ENCODE measurements at places on chromosomes 2 and 18.

DNA sequence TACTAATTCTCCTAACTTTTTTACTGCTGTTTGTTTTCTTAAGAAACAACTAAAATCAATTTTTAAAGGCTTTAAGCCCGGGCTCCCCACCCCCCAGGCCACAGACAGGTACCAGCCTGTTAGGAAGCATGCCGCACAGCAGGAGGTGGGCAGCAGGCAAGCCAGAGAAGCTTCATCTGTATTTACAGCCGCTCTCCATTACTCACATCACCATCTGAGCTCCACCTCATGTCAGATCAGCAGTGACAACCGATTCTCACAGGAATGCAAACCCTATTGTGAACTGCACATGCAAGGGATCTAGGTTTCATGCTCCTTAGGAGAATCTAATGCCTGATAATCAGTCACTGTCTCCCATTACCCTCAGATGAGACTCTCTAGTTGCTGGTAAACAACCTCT, 517.0 kb downstream of the NRXN1 start:
- no peak for DNase-seq

DNA sequence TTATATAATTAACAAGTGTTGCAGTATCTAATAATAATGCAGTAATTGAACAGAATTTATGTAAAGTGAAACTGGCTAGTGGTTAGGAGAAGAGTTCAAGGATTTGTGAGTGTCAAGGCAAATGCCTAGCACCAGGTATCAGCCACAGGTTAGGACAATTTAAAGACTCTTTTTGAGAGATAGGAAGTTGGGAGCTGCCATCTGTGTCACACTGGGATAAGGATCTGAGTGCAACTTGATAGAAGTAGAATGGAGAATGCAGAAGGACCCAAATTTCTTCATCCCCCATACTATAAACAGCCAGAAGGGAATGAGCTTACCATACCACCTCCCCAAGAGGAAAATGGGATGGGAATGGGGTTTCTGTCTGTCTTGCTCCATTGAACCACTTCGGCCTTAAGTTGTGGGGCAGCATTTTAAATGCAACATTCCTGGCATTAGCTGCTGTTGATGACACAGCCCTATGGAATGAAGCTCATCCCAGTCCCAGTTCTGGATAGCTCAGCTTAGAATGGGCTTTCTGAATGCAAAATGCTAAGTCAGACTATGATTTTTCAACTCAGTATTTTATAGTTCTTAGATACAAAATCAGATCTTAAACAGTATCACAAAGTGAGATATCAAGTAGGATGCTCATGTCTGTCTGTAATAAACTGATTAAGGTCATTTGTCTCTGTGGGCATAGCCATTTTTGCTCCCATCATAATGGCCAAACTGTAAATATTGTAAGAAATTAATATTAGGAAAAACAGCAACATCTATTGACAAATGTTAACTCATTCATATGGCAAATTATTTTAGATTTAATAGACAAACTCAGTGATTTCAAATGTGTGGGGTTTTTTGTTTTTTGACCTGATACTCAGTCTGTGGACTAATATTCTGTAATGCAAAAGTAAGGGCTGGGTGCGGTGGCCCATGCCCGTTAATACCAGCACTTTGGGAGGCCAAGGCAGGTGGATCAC, 44.0 kb downstream of the GPR155 start:
- no peak for DNase-seq

- no peak for DNase-seq
Measured at GRCh38 chr18:6601241-6601640, 128.3 kb upstream of the ARHGAP28 start.

- DNase-seq, result no peak
Measured at GRCh38 chr2:36780231-36780839, 83.8 kb downstream of the VIT start.

GRCh38 chr2:178895171-178895570, 87.9 kb upstream of the TTN start:
- no peak for DNase-seq

GRCh38 chr2:108824316-108825070, 37.9 kb downstream of the CCDC138 start:
- no peak for DNase-seq

GRCh38 chr18:72161691-72162090, 382.5 kb downstream of the CBLN2 start:
- no peak for DNase-seq

DNA sequence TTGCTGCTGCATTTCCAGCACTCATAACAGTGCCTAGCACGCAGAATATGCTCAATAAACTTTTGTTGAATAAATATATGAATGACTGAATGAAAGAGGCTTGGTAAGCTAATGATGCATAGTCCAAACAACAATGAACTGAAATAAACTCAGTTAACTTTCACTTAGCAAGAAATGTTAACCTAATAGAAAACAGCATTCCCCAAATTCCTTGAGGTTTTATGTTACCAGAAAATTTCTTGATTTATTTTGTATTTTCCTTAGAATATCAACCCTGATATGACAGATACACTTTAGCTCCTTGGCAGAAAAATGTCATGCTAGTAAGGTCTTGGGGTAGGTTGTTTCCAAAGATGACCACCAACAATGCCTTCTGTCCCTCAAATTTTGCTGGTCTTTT, 217.4 kb downstream of the KCNE4 start:
- no peak for DNase-seq

DNA sequence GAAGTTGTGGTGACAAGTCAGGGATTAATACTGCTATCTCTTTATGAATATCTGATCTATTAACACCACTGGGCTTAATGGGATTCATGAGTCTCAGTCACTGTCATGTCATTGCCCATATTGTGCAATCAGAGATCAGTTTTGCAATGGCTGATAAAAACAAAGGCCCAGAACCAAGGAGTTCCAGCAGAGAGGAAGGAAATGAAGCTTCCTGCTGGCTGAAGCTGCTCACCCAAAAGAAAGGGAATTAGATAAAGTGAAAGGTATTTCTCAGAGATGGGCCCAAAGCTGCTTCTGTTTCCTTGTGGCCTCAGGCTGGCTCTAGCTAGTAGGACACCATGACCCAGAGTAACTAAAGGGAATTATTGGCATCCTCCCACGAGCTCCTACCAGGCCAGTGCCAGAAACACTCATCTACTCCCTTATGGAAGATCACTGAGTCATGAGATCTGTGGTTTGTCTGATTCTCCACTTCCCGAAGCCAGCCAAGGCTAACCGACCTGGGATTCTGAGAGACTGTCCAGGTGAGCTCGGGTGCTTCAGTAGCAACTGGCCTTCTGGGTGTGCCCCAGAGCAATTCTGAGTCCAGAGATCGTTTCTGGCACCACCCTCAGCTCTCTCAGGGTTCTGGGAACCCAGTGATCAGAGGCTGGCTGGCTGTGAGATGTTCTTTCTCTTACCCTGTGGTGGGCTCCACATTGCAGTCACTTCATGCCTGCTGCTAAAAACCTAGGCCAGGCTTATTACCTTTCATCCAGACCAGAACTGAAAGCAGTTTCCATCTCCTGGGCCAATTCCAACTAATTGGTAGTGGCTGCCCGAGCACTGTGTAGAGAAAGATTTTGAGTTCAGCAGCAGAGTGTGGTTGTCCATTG, 129.5 kb upstream of the PELI1 start:
- no peak for DNase-seq

DNA sequence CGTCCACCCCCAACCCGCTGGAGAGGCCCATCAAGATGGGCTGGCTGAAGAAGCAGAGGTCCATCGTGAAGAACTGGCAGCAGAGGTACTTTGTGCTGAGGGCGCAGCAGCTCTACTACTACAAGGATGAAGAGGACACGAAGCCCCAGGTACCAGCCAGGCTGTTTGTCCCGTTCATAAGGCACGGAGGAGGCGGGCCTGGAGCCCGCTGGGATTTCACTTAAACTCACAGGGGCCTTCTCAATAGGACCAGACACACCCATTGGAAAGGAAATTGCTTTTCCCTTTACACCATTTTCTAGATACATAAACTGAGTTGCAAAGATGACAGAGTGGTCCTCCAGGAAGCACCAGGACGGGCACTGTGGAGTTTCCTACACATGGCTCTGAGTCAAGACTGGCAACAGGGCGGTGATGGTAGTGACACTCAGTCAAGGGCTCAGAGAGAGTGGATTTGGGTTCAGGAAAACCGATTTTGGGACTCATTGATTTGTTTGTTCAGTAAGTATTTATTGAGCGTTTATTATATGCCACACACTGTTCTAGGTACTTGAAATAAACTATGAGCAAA, 40.7 kb downstream of the ARHGAP25 start:
- DNase-seq, result no peak

DNA sequence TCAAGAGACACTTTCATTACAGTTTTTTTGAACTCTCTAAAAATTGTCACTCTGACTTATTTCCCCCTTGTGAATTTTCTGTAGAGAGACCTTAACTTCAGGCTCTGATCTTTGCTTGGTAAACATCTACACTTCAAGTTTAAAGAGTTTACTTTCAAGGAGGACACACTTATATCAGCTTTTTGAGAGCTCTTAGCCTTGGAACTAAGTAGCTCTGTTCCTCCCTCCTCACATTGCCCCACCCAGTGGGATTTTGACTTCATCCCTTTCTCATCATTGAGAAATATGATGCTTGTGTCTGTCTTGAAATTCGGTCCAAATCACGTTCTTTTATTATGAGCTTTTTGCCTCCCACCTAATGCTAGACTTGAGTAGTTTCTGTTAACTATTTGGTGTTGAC, 433.4 kb upstream of the MEIS1 start:
- no peak for DNase-seq

DNA sequence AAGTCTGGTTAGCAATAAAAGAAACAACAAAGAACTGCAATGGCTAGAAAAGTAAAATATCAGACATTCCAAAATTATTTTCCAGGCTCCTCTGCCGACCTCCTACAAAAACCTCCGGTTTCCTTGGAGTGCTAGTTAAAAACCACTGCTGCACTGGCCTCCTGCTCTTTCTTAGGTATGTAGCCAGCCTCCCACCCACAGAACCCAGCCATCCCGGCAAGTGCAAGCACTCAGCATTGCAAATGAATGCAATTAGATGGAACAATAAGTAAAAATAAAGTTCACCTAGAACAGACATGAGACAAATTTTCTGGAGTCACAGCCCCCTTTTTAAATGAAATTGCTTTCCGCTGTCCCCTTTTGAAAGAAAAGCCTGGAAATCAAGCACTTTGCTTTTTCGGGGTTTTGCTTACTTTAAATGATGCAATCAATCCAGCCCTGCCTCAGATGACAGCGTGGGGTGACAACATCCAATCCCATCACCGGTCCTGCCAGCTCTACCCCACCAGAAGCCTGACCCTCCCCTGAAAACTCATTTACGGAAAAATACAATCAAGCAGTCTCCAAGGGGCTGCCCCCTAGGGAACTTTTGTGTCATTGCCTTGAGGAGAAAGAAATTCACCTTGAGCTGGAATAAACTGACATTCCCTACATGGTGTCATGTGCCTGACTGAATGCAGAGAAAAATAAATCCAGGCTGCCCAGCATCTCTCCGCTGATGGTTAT, 199.8 kb downstream of the EPHA4 start:
- DNase-seq, result no peak

GRCh38 chr18:10025711-10026670, 112.2 kb downstream of the VAPA start:
- DNase-seq, result no peak

GRCh38 chr2:79292958-79293315, 133.4 kb upstream of the REG3A start:
- no peak for DNase-seq

GRCh38 chr2:210207929-210208328, 17.3 kb downstream of the ACADL start:
- DNase-seq, result no peak

DNA sequence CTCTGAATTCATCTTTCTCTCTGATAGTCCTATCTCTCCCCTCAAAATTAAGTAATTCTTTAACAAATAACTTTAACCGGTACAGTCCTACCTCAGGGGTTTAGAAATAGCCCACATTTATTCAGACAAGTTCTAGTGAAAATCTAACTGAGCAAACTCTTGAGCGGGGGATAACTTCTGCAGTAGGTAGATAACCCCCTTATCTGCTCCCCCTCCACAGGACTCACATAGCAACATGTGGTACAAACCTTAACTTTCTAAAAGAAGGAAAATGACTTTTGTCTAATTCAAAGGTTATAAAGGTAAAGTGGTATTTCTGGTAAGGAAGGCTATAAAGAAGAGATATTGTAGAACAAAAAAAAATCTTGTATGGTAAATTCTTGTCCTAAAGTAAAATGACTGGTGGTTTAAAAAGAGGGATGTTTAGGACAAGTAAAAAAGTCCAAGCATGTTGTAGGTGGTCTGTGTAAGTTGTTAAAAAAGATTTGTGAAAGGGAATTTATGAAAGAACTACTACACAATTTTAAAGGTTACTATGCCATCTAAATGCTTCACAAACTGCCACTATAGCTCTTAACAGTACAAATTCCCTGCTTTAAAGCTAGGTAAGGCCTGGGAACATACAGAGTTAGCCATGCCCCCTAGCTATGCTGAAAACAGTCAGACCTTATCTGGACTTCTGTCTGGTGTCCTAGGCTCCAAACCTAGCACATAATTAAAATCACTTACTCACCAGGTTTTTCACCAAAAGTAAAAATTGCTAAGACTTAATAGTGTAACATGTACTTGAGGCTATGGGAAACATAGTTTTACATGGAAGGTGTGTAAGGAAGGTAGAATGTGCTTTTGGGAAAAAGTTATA, 8.1 kb upstream of the RPIA start:
- DNase-seq, result no peak

GRCh38 chr2:190904640-190905261, 24.1 kb downstream of the GLS start:
- no peak for DNase-seq

GRCh38 chr2:239390546-239391285, 10.1 kb downstream of the HDAC4 start:
- no peak for DNase-seq

DNA sequence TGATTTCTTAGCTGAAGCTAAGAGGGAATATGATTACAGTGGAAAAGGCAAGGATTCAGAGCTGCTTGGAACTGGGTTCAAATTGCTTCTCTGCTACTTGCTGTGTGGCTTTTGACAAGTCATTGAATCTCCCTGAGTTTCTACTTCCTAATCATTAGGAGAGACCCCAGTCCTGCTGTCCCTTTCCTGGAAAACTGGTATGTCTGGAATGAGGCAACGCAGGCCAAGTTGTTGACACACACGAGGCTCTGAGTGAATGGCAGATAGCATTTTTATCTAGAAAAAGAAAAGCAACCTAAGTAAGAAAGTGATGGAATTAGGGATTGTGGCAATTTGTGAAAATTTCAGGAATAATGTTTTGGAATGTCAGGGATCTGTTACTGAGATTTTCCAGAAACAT, 123.6 kb downstream of the LPIN1 start:
- DNase-seq, result no peak

- no peak for DNase-seq
Measured at GRCh38 chr2:228652366-228652765, 470.9 kb upstream of the SPHKAP start.
